ENCODE measurements at places on chromosomes 11 and 22.

- no peak for DNase-seq
Observed at GRCh38 chr22:35054064-35054463, 11.9 kb upstream of the ISX start.

DNA sequence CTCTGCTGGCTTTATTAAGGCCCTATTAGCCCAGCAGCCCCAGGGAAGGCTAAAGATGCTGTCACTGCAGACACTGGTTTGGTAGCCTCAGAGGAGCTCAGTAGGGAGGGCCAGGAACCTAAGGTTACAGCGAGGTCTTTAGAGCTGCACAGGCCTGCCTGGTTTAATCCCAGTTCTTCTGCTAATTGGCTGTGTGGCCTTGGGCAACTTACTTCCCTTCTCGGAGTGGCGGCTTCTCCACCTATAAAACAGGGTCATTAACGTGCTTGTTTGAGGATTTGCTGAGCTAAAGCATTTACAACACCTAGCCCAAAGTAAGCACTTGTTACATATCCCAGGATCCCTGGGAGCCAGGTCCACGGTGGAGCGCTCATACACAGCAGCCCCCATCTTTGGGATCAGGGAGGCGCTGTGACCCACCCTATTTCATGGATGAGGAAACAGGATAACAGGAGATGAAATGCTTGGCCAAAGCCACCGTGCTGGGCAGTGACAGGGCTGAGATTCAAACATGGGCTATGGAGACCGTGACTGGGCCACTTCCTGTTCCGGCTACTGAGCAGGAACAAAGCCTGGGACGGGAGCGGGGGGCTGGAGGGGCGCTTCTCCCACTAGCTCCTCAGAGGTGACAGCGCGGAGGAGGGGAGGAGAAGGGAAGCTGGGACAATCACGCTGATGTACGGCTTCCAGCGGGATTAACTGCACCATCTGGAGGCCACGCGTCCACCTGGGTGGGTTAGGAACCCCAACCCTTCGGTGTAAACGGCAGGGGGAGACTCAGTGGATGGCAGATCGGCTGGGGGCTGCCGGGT is 61.5 kb downstream of the IGLL1 start:
- DNase-seq = no peak

DNA sequence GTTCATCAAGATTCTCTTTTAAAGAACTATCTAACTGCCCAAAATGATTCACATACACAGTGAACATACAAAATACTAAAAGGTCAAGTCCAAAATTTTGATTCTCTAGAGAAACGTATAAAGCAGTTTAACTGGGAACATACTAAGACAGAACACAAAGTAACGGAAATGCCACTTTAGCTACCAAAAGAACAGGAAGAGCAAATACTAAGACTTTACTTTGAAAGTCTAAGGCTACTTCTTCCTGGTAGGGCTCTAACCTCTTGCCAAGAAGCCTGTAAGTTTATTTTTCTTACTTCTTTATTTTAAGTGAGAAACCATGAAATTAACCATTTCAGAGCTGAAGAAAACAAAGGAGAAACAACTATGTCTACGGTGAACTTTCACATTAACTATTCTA is 6.2 kb downstream of the PICALM start:
- no peak for DNase-seq

DNA sequence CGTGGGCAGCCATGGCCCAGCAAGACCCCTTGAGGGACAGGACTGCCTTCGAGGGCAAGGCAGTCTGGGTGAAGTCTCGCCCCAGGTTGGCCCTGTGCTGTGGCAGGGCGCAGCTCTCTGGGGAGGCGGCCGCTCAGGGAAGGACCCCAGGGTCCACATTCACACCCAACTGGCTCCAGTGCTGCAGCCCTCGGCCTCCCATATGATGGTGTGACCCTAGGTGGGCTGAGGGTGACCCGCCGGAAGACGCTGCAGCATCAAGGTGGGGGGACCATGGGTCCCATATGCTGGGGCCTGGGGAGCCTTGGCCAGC is 28.0 kb upstream of the CCDC188 start:
- DNase-seq = no peak

DNA sequence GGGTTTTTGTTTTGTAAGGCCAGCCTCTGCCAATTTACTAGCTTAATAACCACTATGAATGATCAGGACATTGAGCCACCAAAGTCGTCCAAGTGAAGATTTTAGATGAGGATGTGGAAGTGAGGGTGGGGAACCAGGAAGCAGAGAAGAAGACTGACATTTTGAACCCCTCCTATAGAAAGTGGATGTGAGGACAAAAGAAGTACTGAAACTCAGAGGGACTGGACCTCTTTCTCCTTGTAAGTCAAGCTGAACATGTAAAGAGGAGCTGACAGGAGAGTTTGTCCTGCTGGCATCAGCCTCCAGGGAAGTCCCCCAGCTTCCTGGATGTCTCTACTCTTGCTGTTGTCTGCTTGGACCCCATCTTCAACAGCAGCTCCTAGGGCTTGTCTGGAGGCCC is 338.2 kb upstream of the NCAM1 start:
- no peak for DNase-seq

DNA sequence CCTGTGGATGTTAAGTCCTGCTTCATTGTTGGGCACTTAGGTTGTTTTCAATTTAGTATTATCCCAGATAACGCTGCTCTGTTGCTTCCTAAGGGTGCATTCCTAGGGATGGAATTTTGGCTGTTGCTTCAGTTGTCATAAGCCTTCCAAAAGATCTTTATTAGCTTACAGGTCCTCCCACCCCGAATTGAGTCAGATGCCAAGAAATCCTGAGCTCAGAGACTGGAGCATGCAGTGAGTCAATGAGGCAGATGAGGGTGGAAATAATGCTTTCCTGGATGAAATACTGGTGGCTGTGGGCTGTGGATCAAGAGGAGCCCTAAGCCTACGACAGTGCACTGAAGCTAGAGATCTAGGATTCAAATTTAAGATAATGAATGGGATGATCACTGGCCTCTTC is 10.7 kb upstream of the IL18BP start:
- no peak for DNase-seq

Measured in hematopoietic multipotent progenitor cell treated with erythropoietin and hydrocortisone succinate and interleukin-3 and kit ligand, for 8 days (in vitro differentiated cells).